ENCODE measurements at places on chromosomes 1 and 21.

GRCh38 chr1:17045150-17045549 lies 8.7 kb downstream of the SDHB start:
- DNase-seq = no peak

- no peak for DNase-seq
Measured at GRCh38 chr1:4685523-4685865, 31.1 kb downstream of the AJAP1 start.

- no peak for DNase-seq
Measured at GRCh38 chr1:34739613-34740012, 15.2 kb upstream of the GJB5 start.

DNA sequence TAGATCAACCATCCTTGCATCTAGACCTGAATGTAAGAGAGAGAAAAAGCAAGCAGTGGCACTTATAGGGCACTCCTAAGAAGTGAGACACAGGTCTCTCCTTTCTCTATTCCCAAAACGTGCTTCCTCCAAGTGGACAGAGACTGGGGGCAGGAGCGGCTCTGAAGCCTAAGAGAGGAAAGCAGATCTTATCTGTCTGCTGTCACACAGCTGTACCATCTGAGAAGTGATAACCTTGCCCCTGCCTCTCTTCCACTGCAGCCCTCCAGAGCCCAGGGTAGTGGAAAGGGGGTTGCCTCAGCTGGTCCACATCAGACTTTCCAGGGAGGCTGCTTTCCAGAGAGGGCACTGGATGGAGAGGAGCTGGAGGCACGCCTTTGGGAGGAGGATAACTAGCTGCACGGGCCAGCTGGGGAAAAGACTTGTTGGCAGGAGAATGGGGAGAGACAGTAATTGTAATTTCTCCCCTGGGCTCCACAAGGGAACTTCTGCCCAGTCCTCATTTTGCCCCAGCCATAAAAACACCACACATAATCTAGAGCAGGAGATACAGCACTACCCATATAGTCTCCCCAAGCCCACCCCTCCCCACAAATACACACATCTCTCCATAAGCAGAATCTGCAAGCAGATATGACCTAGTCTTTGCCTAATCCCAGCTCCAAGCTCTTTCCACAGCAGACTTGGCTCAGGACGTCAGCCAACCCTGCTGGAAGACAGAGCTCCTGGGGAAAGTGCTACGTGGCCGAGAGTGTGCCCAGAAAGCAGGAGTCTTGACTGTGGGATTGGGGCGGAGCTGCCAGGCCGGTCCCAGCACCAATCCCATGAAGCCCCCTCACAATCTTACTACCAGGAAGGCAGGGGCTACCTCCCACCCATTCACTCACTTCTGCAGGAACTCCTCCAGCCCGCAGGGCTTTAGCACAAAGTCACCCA lies 31.2 kb downstream of the PIK3C2B start:
- DNase-seq = no peak

DNA sequence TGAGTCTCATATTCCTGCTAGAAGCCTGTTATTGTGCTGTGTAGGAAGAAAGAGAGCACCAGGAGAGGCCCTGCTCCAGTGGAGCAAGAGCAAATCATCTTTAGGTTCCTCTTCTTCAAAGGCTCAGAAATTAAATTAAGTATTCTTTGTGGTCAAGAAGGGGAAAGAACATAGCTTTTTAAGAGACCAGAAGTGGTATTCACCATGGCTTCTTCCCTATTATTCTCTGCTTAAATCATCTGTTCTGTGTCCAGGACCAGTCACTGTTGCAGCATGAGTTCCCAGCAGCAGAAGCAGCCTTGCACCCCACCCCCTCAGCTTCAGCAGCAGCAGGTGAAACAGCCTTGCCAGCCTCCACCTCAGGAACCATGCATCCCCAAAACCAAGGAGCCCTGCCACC lies 1.1 kb downstream of the SPRR1B start:
- no peak for DNase-seq

- DNase-seq = no peak
Measured at GRCh38 chr1:19606817-19607642, 37.1 kb upstream of the NBL1 start.

- no peak for DNase-seq
Measured at GRCh38 chr1:224615861-224616755, at the start of gene CNIH3. CNIH3 (plus strand) TSS chr1:224616317; CDS start chr1:224617175, 858 bp downstream.

- DNase-seq = no peak
Measured at GRCh38 chr1:67188137-67188536, 21.9 kb downstream of the IL23R start.

GRCh38 chr1:217369996-217370551 lies 260.8 kb downstream of the GPATCH2 start:
- no peak for DNase-seq

DNA sequence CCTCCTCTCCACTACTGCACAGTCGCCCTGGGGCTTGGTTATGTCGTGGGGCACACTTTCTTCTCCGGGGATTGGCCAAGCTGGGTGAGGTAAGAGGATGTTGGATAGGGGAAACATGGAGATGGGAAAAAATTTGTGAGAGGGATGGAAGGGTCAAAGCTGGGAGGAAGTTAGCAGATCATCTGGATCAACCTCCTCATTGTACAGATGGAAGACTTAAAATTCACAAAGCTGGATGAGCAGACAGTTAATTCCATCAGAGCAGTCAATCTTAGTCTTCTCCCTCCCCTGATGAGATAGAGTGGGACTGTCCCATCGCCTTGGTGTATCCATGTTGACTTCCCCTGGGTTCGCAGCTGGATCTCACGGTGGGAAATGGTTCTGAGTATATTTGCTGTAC lies 69.6 kb upstream of the CNTN2 start:
- no peak for DNase-seq

GRCh38 chr1:24898152-24898908 lies 31.7 kb downstream of the RUNX3 start:
- no peak for DNase-seq

DNA sequence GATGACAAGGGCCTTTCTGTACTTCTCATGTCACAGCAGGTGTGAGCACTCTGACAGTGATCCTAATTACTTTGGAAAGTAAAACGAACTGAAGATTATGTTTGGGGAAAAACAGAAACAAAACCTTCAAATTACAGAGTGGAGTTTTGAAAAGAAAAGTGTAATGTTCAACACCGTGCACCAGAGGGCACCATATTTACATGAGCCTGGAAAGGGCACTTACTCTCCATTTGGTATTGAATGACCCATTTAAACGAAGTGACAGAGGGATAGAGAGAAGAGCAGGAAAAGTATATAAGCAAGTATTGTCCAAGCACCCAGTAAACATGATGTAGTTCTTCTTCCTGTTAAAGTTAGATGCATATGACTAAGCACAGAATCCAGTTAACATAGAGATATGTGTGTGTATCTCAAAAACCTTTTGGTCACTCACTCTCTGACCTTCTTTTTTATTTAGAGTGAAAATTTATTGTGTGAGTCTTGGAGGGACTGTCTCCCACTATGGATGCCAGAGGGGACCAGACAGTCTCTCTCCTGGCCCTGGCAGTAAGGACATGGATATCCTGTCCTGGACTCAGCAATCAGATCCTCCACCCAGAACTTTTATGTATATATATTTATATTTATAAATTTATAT lies 3.8 kb upstream of the RGSL1 start:
- DNase-seq = no peak

GRCh38 chr1:208065862-208066261 lies 154.9 kb upstream of the CD34 start:
- no peak for DNase-seq

DNA sequence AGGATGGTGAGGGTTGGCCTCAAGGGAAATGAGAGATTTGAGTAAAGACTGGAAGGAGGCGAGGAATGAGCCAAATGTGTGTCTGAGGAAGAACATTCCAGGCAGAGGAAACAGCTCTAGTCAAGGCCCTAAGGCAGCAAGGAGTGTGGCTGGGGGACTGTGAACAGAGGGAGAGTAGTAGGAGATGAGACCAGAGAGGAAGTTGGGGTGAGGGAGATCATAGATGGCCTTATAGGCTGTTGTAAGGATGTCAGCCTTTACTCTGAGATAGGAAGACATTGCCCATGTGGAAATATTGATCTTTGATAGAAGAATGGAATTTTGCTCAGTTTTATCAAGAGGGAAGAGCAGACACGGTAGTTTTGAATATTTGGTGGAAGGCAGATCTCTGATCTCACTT lies 55.2 kb upstream of the ARTN start:
- no peak for DNase-seq

- DNase-seq = no peak
Measured at GRCh38 chr1:57017200-57017599, 51.4 kb upstream of the C8B start.

DNA sequence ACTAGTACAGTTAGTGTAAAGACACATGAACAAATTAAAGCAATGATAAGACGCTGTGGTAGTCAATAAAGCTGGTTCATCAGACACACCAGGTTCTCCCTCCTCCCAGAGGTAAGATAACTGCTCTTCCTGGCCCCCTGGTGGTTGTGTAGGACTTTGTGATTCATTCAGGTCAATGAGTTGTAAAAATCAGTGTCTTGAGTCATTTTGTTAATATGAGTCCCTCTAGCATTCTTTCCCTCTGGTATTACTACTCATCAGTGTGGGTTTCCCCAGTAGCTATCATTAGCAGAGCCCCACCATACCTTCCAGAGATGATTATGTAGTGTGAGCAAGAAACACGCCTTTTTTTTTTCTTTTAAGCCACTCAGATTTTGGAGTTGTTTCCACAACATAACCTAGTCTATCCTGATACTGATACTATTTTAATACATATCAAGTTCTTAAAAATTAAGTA lies 3.6 kb upstream of the SETDB1 start:
- no peak for DNase-seq

- DNase-seq = no peak
Measured at GRCh38 chr21:42285569-42286245, 29.5 kb downstream of the TFF3 start.

DNA sequence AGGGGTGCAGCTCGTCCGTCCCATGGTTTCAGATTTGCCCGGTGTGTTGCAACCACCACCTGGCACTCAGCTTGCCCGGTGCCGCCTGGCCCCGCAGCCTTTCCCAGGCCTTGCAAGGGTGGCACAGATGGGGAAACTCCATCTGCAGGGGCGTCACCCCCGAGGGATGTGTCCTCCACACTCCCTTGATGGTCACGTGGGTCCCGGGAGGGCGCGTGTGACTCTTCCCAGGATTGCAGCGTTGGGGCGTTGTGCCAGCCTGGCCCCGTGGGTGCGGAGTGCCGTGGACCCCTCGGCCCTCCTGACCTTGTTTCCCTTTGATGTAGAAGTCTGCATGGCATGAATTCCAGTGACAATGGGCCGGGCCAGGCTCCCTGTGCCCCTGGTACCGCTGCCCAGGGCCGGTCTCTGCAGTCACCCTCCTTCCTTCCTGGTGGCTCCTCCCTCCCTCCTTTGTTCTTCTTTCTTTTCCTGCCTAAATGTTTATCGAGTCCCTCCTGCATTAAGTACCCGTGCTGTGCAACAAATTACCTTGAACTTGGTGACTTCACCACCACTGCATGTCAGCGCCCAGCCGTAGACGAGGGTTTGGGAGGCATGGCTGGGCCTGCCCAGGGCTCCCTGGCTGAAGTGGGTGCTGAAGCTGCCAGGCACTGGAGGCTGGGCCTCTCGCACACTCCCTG lies 22.9 kb downstream of the RRP1 start:
- DNase-seq = no peak

DNA sequence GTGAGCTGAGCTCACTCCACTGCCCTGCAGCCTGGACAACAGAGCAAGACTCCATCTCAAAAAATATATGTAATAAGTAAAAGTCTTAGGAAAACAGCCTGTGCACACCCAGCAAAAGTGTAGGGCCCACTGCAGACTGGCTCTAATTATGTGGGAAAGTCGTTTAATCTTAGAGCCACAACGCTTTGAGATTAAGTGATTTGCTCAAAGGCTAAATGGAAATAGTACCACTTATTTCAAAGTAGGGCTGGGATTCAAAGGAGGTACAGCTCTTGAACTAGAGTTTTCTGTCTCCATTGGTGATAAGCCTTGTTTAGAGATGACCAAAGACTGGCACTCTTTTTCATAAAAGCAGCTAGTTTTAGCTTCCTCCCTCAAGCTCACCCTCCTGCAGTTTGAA lies 2.2 kb downstream of the TACSTD2 start:
- no peak for DNase-seq

GRCh38 chr1:185014941-185015340 lies 30.4 kb upstream of the RNF2 start:
- no peak for DNase-seq

DNA sequence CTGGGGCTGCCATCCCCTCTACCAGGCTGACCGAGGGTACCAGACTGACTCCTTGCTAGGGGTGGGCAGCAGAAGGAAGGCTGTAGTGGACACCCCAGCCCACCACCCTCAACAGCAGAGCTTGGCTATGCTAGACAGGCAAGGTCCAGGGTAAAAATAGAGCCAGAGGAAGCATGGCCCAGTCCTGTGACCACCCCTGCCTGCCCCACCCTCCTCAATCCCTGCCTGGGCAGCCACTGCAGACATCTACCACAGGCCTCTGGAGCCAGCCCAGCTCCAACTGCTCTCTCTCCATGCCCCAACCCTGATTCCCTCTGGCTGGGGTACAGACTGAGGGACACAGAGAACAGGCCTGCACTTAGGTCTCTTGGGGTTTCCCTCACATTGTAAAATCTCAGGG lies 1.7 kb downstream of the S100A1 start:
- no peak for DNase-seq

GRCh38 chr1:219099307-219099706 lies 74.4 kb upstream of the LYPLAL1 start:
- no peak for DNase-seq

All from urinary bladder (tissue), 4 donors.